Progenitor cell of endocrine pancreas (in vitro differentiated cells): ENCODE measurements at places on chromosomes 1 and 21. TPM values are rescaled to one million over a fixed set of nuclear protein-coding genes. Genes with fewer than 3 reads are reported as not detected.
A peak's percentile ranks its signal among the peaks of the same experiment; 100 is the strongest.

S100A7 gene
- total RNA-seq = not detected in 2 replicates

FAAP20 gene
- 74.3 and 77.9 TPM in 2 replicates for total RNA-seq

RXFP4 gene
- total RNA-seq = not detected in 2 replicates

CLDN19 gene
- 7.8 and 8.2 TPM in 2 replicates for total RNA-seq

CAPN9 gene
- total RNA-seq = 6.4 and 8.7 TPM in 2 replicates

DNA sequence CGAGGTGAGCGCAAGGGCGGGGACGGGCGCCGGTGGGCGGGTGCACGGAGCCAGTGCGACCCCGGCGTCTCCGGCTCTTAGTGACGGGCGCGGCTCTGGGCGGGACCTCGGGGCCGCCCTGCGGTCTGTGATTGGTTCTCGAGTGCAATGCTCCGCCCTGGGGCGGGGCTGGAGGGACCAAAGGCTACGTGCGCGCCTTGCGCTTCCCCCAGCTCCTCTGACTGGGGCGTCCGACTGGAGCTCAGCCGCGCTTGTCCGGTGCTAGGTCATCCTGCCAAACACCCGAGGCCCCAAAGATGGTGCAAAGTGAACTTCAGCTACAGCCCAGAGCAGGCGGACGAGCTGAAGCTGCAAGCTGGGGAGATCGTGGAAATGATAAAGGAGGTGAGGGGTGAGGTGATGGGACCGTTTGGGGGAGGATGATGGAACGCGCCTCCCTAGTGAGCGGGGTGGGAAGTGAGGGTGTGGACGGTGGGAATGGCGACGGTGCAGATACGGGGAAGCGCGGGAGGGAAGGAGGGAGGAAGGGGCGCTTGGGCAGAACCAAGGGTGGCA, 811 bp downstream of the SH3D21 start:
- peaks cover 5% of the 10 kb centered on the region for H3K4me1 ChIP-seq
- H3K27me3 ChIP-seq = peaks cover 3% of the 10 kb centered on the region
- H3K27ac ChIP-seq = peak overlapping the region; percentile 67
- H3K36me3 ChIP-seq = peaks cover 11% of the 10 kb centered on the region
- peak overlapping the region; percentile 77 for H3K4me3 ChIP-seq

GRCh38 chr21:45581322-45581712, 39.1 kb upstream of the SLC19A1 start:
- H3K27ac ChIP-seq = no peak overlapping the region
- H3K4me1 ChIP-seq = no peaks in the 10 kb centered on the region
- H3K36me3 ChIP-seq = no peaks in the 10 kb centered on the region
- peaks cover 5% of the 10 kb centered on the region for H3K27me3 ChIP-seq
- DNase-seq = no peak
- H3K4me3 ChIP-seq = no peak overlapping the region

DNA sequence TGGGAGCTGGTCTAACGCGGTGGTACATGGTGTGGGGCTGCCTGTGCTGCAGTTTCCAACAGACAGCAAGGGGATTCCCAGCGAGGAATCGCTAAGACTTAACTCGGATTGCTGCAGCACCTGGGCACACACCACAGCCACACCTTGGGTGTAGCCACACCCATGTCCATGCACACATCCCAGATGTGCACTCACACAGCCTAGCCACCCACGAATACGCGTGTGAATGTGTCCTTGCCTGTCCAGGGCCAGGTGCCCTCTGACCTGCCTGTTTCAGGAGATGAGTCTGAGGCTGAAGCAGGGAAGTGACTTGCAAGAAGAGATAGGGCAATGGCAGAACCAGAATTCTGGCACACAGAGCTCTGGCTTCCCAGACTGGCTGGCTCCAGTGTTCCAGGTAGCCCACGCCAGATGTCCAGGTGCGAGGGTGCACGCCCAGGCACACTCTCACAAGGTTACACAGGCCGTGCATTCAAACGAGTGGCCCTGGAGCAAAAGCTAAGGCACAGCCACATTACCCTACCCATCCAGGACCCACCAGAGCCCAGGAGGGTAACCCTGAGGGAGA, 272.7 kb downstream of the TRABD2B start:
- H3K27ac ChIP-seq = no peak overlapping the region
- H3K27me3 ChIP-seq = peaks cover 69% of the 10 kb centered on the region
- peak overlapping the region; percentile 19 for H3K4me3 ChIP-seq
- no peak for DNase-seq
- no peaks in the 10 kb centered on the region for H3K36me3 ChIP-seq

DNA sequence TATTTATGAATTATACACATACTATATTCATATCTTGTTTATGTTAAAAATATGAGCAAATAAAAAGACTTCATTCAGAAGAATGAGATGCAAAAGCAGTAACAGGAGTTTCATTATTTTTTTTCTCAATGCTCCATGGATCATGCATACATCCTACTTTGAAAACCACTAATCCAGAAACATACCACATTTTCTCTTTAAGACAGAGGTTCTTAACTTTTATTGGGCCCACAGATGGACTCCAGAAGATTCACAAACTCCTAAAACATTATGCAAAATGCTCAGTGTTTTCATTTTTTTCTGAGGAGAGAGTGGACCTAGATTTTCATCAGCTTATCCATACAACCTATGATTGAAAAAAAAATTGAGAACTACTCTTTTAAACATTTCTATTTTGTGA, 227.8 kb downstream of the DNM3 start:
- peaks cover 5% of the 10 kb centered on the region for H3K4me1 ChIP-seq
- no peak overlapping the region for H3K4me3 ChIP-seq
- no peak overlapping the region for H3K27ac ChIP-seq

GRCh38 chr1:53689736-53690326, 49.1 kb downstream of the GLIS1 start:
- H3K4me1 ChIP-seq = peaks cover 18% of the 10 kb centered on the region
- peaks cover 75% of the 10 kb centered on the region for H3K27me3 ChIP-seq
- H3K4me3 ChIP-seq = no peak overlapping the region
- no peak overlapping the region for H3K27ac ChIP-seq
- no peak for DNase-seq

DNA sequence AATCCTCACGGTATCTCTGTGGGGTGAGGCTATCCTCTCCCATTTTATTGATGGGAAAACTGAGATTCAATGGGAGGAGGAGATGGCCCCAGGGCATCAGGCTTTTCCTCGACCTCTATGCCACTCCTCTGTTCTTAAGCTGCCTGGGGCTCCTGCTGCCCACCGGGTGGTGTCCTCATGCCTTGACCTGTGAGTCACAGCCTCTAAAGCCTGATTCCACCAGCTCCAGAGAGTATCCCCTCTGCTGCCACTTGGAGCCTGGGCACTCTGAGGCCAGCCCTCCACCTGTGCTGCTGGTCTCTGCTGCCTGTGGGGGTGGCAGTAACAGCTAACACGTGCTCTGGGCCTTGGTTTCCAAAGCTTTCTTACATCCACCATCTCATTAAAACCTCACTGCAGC, 241.2 kb downstream of the TRABD2B start:
- no peak overlapping the region for H3K27ac ChIP-seq
- DNase-seq = no peak
- H3K4me3 ChIP-seq = no peak overlapping the region
- H3K36me3 ChIP-seq = no peaks in the 10 kb centered on the region
- peaks cover 12% of the 10 kb centered on the region for H3K4me1 ChIP-seq

- H3K4me1 ChIP-seq = peaks cover 17% of the 10 kb centered on the region
- no peaks in the 10 kb centered on the region for H3K27me3 ChIP-seq
These were observed 23.2 kb downstream of the ARID4B start for GRCh38 chr1:235304549-235305451.

GRCh38 chr1:16960560-16961296, 19.7 kb downstream of the MFAP2 start:
- no peaks in the 10 kb centered on the region for H3K27me3 ChIP-seq
- DNase-seq = peak; percentile 90
- peak overlapping the region; percentile 56 for H3K4me3 ChIP-seq
- peaks cover 3% of the 10 kb centered on the region for H3K4me1 ChIP-seq

DNA sequence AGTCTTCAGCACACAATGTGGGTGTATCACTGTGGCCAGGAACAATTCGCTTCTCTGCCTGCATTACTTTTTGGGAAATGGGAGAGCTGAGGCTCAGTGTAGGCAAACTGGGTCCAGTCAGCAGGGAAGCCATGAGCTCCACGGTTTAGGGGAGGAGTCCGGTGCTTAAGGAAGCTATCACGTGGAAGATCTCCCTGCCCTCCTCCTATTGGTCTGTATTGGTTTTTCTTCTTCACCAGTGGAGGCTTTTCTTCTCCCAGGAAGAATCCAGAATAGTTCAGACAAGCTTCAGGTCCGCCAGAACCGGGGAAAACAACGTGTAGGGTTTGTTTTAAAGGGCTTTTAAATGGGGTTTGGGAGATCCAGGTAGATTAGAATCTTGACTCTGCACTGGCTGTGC, 156.2 kb upstream of the CAMK1G start:
- no peaks in the 10 kb centered on the region for H3K36me3 ChIP-seq
- peaks cover 35% of the 10 kb centered on the region for H3K4me1 ChIP-seq
- H3K27me3 ChIP-seq = no peaks in the 10 kb centered on the region
- H3K4me3 ChIP-seq = peak overlapping the region; percentile 8
- no peak for DNase-seq

GRCh38 chr1:2516124-2516523, 10.3 kb downstream of the PANK4 start:
- no peak overlapping the region for H3K27ac ChIP-seq
- no peaks in the 10 kb centered on the region for H3K27me3 ChIP-seq
- no peak overlapping the region for H3K4me3 ChIP-seq
- H3K4me1 ChIP-seq = no peaks in the 10 kb centered on the region
- peaks cover 6% of the 10 kb centered on the region for H3K36me3 ChIP-seq

DNA sequence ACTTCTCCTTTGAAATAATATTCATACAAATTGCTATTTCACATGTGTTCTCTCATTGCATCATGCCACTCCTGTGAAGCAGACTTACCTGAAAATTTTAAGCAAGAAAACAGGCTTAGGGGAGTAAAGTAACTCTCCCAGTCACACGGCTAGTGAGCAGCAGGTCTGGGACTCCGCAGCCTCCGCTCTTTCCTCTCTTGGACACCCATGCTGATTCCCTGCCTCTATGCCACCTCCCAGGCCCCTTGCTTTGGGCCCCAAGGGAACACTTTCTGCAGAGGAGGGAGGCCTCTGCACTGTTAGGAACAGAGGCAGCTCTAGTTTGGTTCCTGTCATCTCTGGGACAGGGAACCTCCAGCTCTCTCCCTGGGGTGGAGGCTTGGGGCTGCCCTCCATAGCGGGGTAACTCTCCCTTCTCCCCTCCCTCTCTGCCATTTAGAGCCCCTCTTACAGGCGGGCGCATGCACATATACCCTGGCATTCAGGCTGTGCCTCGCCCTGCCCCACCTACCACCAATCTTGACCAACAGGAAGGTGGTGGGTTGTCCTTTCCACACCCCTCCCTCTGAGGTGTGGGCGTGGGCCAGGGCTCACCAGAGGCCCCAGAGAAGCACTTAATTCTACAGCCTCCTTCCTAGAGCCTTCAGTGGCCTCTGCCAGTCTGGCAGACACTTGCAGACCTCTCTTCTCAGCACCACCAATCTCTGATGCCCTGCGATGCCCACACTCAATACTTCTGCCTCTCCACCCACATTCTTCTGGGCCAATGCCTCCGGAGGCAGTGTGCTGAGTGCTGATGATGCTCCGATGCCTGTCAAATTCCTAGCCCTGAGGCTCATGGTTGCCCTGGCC, at the start of gene RXFP4:
RXFP4 (plus strand) TSS at position 646 of the 852 bp plus-strand sequence; CDS start at position 718, 72 bp downstream.
- H3K27ac ChIP-seq = peak within 1 kb of the TSS; percentile 74
- H3K36me3 ChIP-seq = peaks cover under 1% of the 10 kb centered on the region
- H3K4me3 ChIP-seq = no peak within 1 kb of the TSS
- peaks cover 20% of the 10 kb centered on the region for H3K4me1 ChIP-seq
- H3K27me3 ChIP-seq = no peaks in the 10 kb centered on the region

GRCh38 chr1:26034504-26035202, 11.3 kb downstream of the SLC30A2 start:
- H3K4me1 ChIP-seq = peaks cover 8% of the 10 kb centered on the region
- H3K27ac ChIP-seq = no peak overlapping the region
- peaks cover 22% of the 10 kb centered on the region for H3K27me3 ChIP-seq
- no peaks in the 10 kb centered on the region for H3K36me3 ChIP-seq
- peak overlapping the region; percentile 94 for H3K4me3 ChIP-seq

DNA sequence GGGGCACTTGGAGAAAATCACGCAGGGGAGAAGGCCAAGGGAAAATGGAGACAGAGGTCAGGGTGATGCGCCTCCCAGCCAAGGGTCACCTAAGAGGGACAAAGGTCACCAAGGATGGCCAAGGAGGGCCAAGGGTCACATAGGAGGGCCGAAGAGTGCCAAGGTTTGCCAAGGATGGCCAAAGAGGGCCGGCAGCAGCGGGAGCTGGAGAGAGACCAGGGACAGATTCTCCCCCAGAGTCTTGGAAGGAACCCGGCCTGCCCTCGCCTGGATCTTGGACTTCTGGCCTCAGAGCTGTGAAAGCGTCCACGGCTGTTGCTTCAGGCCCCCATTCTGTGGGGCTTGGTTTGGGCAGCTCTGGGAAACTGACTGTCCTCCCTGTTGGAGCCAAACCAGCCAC, 25.6 kb upstream of the ARHGEF16 start:
- no peak overlapping the region for H3K4me3 ChIP-seq
- H3K4me1 ChIP-seq = peaks cover 6% of the 10 kb centered on the region
- H3K27ac ChIP-seq = no peak overlapping the region

- H3K27ac ChIP-seq = no peak overlapping the region
- H3K27me3 ChIP-seq = peaks cover 13% of the 10 kb centered on the region
- DNase-seq = no peak
- no peaks in the 10 kb centered on the region for H3K36me3 ChIP-seq
These were observed 108.2 kb upstream of the COL6A1 start for GRCh38 chr21:45873418-45873817.

- no peaks in the 10 kb centered on the region for H3K27me3 ChIP-seq
- H3K27ac ChIP-seq = peak within 1 kb of the TSS; percentile 98
- peaks cover 11% of the 10 kb centered on the region for H3K36me3 ChIP-seq
- peak within 1 kb of the TSS; percentile 97 for H3K4me3 ChIP-seq
- H3K4me1 ChIP-seq = peaks cover 15% of the 10 kb centered on the region
- DNase-seq = peak; percentile 88
These were observed at the start of gene UBQLN4 for GRCh38 chr1:156053768-156054499. TSS of gene UBQLN4 (minus strand) at chr1:156053798. CDS start at chr1:156053701, 97 bp downstream.
